Astrocyte of the hippocampus (primary cell): ENCODE measurements at places on chromosomes 12 and 14.

DNA sequence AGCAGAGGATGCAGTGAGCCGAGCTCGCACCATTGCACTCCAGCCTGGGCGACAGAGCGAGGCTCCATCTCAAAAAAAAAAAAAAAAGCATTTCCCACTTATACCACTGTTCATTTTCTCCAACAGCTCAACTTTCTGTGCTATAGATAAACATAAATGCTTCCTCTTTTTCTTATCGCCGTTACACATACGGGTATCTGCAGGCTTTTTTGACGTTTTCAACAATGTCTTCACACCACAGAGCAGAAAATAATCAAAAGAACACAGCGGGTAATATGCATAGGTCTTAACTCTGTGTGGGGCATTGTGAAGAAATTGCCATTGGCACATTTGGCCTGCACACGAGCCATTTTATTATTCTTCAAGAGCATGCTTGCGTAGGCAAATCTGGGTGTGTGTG, 86.4 kb downstream of the CAPZA3 start:
- DNase-seq, result no peak

- no peak for DNase-seq
These were observed 8.1 kb downstream of the LETMD1 start for GRCh38 chr12:51056242-51056641.

GRCh38 chr14:88281447-88281846, 41.6 kb downstream of the KCNK10 start:
- no peak for DNase-seq

DNA sequence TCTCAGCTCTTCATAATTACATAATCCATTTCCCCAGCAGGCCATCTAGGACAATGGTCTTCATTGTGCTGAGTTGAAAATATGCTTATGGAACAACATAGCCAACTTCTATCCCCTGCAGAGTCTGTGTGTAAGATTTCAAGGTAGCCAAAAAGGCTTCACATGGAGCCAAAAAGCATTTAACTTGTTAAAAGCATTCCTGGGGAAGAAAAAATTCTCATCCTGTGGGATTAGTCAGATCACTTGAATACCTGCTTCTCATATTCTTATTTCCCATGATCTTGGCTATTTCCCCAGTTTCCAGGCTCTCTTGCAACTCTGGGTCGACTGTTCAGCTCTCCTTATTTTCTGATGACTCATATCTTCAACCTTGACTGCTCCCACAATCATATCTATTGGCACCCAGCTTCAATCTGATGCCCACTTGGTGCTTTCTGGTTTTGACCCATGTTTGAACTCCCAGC, 178.9 kb downstream of the KLHL28 start:
- peak; percentile 88 for DNase-seq

DNA sequence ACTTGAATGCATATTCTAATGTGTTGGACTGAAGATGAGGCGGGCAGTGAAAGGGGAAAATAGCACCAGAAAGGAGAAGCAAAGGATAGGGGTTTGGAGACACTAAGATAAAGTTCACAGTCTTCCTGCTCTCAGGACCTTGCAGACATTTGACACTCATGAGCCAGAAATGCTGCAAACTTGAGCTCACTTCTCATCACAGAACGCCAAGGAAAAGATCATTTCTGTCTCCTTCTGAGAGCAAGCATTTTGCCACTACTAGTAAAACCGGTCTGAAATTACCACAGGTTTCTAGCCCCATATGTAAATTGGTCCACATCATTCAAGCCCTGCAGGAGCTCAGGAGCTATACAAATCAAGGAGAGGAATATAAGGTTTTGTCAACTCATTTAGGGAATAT, 44.6 kb upstream of the ANO2 start:
- DNase-seq, result no peak

DNA sequence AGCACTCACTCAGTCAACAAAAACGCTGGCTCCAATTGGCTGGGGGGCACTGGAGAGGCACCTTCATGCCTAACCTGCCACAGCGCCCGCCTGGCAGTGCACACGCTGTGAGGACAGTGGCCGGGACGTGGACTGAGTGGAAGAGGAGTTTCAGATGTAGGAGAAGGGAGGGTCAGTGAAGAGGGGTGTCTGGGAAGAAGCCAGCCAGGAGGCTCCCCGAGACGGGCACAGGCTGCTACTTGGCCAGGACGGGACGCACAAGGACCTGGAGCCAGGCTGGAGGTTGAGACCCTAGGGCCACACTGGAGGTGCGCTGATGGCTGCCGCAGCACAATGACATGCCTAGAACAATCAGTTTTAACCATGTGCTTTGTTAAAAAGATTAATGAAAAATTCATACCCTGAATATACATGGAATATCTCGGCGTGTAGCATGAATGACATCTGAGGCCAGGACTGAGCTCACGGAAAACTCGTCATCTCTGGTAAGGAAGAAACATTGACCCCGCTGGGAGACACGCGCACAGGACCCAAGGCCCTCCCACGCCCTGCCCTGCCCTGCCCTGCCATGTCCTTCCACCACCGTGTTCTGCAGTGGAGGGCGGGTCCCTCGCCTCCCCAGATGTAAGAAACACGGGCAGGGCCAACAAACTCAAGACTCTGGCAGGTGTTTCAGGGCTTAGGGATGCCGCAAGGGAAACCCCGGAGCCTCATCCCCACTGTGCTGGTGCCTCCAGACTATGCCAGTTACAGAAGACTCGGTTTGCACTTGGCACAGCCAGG, 25.0 kb downstream of the AMN start:
- DNase-seq, result no peak

DNA sequence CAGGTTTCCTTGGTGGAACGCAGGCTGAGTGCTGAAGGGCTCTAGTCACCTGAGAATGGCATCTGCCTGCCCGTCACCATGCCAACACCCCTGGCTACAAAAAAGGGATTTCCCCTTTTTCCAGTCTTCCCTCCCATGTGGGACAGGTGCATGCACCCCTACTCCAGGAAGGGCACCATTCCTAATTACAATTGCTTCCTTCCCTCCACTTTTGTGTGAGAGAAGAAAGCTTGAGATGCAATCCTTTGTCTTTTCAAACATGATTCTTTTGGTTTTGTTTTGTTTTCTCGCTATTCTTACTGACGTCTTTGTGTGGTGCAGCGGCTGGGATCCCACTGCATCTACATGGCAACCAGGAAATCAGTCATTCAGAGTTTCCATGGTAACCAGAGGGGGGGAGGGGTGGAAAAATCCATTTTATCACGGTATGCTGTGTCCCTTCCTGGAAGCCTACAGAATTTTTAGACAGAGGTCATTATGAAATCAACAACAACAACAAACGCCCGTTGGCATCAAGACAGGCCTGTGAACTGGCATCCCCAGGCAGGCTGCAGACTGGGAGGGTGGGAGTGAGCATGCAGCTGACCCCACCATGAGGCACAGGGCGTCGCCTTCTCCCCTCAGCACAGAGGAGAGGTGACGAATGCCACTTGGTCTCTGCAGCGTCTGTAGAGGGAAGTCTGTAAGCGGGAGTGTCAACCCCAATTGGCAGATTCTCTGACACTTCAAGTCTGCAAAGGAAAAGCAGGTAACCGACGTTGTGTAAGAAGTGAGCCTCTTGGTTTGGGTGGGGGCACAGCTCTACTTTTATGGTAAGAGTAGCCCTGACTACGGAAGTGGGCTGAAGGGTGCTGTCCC, 13.6 kb upstream of the GNG2 start:
- peak; percentile 78 for DNase-seq

DNA sequence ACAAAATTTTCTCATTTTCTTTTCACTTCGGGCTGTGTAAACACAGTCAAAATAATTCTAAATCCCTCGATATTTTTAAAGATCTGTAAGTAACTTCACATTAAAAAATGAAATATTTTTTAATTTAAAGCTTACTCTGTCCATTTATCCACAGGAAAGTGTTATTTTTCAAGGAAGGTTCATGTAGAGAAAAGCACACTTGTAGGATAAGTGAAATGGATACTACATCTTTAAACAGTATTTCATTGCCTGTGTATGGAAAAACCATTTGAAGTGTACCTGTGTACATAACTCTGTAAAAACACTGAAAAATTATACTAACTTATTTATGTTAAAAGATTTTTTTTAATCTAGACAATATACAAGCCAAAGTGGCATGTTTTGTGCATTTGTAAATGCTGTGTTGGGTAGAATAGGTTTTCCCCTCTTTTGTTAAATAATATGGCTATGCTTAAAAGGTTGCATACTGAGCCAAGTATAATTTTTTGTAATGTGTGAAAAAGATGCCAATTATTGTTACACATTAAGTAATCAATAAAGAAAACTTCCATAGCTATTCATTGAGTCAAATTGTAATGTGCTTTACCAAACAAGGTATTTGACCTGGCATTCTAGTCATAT, 4.8 kb downstream of the CDKN1B start:
- DNase-seq, result no peak

DNA sequence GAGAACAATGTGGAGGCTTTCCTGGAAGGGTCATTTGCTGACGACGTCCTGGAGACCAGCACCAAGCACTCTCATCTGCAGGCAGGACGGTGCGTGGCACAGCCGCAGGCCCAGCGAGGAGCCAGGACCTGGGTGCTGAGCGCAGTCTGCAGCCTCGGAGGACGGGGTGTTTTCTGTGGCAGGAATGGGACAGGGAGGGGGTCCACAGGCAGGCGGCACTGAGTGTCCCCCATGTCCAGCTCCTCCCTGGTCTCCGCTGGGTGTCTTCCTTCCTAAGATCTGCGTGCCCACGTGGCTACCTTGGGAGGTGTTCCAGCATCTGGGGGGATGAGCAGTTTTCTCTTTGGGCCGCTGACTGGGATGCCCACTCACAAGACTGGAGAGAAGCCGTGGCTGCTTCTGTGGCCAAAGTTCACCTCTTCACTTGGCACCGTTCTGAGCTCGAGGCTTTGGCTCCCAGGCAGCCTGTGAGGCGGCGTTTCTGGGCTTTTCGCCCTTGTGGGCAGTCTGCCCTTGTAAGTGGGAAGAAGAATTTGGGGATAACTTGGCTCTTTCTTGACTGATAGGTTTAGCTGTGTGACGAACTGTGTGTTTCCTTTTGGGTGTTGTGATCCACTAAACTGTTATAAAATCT, 72.2 kb downstream of the NOC4L start:
- DNase-seq, result no peak

DNA sequence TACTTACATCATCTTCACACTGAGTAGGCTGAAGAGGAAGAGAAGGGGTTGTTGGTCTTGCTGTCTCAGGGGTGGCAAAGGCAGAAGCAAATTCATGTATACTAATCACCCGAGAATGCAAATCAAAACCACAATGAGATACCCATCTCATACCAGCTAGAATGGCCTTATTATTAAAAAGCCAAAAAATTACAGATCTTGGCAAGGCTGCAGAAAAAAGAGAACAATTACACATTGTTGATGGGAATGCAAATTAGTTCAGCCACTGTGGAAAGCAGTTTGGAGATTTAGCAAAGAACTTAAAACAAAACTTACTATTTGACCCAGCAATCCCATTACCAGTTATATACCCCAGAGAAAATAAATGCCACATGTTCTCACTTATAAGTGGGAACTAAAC, 154.9 kb downstream of the SEC23A start:
- peak; percentile 75 for DNase-seq

- DNase-seq, result peak; percentile 40
These were observed 166.9 kb upstream of the LRIG3 start for GRCh38 chr12:59087077-59087673.

GRCh38 chr12:55729819-55730818, 1.3 kb upstream of the CD63 start:
- DNase-seq, result peak; percentile 75

- DNase-seq, result no peak
These were observed 74.6 kb downstream of the ZFP36L1 start for GRCh38 chr14:68718023-68718990.

GRCh38 chr12:67634303-67634761, 14.2 kb upstream of the DYRK2 start:
- DNase-seq, result no peak

DNA sequence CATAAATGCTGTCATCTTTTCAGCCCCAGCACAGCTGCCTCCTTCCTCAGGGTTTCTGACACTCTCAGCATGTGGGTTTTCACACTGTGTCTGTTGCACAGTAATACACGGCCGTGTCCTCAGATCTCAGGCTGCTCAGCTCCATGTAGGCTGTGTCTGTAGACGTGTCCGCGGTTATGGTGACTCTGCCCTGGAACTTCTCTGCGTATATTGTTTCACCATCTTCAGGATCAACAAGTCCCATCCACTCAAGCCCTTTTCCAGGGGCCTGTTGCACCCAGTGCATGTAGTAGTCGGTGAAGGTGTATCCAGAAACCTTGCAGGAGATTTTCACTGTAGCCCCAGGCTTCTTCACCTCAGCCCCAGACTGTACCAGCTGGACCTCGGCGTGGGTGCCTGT, 1210.6 kb downstream of the TMEM121 start:
- no peak for DNase-seq

GRCh38 chr12:70828351-70828750, 92.2 kb downstream of the PTPRR start:
- peak; percentile 49 for DNase-seq

DNA sequence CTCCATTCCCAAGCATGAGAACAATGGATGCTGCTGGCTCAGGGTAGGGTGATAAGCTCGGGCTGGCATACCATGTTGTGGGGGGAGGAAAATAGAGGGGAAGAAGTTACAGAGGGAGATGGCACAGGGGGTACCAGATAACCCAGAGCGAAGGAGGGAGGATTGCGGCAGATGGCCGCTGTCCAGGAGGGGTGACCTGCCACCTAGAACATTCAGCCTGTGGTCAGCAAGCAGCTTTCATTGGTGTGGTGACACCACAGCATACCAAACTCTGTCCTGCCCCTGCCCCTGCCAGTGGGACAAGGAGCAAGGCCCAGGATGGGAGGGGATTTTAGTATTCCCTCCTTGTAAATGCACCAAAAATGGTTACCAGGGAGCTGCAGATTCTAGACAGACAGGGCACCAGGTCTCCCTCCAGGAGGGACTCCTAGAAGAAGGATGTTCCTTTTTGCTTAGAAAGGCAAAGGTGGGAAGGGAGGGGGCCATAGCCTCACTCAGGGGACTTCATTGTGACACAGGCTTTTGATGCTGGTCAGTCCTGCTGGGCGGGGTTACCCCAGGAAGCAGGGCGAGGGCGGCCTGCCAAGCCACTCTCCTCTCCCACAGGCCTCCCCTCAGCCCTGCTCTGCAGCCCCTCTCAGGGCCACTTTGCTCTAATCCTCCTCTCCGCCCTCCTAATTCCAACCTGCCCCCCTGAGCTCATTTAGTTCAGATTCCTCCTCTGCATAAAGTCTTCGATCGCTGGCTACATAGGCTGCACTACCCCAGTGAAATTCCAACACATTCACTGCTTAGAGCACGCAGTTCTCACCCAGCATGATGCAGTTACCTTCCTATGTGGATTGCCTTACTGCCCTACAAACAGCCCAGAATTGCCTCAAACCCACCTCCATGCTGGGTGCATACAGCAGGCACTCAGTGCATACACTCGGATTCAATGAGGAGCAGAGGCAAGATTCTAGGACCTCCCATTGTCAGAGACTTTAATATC, 36.0 kb upstream of the PLEKHG6 start:
- peak; percentile 53 for DNase-seq

DNA sequence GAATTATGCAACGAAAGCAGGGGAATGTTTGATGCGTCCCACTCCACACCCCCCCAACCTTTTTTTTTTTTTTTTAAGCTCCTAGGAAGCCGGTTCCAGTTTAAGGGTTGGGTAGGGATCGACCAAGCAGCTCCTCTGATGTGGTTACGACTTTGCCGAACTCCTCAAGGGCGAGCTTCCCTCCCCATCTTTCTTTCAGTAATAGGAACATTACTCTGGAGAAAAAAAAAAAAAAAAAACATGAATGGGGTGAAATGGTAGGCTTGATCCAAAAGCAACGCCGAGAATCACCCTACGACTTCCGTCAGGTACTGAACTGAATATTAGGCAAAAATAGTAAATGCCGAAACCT, 9.6 kb downstream of the BMP4 start:
- DNase-seq, result peak; percentile 68
